GM12865 (cell line): ENCODE measurements at places on chromosomes 4 and X.

DNA sequence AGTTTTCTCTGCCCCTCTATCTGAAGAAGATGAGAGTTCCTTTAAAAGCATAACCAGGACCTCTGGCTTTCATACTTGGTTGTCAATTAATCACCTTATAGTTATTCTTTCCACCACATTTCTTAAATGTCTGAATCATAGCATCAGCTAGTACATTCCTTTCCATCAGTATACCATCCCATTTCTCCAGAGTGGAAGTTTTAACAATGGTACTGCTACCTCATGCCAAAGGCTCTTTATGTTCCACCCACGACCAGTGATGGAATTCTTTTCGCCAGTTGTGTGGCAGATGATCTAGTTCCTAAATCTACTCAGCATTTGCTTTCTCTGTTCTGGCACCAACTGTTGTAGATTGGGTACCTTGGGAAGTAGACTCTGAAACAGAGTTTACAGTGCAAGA is 379.8 kb downstream of the ZNF674 start:
- DNase-seq: no peak

GRCh38 chr4:12926189-12927066 is 557.7 kb downstream of the RAB28 start:
- peak; percentile 42 for DNase-seq

- DNase-seq: no peak
These were observed 78.2 kb downstream of the SLC10A7 start for GRCh38 chr4:146443525-146443924.

GRCh38 chr4:53865054-53865453 is 199.4 kb downstream of the CHIC2 start:
- no peak for DNase-seq

GRCh38 chrX:124018023-124018422 is 56.5 kb downstream of the STAG2 start:
- DNase-seq: no peak

DNA sequence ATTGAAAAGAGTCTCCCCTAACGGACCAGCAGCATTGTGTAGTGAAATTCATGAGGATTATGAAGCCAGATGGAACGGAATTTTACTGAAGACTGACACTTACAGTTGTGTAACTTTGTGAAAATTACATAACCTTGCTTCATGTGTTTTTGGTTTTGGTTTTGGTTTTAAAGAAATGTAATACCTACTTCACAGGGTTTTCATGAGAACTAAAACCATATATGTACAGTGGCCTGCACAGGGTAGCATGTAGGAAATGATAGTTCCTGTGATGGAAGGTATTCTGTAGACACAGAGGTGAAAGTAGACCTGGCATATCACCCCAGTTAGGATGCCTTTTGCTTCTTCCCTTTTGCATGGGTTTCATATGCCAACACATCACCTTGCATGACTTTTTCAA is 247.0 kb downstream of the BANK1 start:
- peak; percentile 17 for DNase-seq

- no peak for DNase-seq
These were observed 277.3 kb upstream of the TRPC5 start for GRCh38 chrX:112359906-112360305.

DNA sequence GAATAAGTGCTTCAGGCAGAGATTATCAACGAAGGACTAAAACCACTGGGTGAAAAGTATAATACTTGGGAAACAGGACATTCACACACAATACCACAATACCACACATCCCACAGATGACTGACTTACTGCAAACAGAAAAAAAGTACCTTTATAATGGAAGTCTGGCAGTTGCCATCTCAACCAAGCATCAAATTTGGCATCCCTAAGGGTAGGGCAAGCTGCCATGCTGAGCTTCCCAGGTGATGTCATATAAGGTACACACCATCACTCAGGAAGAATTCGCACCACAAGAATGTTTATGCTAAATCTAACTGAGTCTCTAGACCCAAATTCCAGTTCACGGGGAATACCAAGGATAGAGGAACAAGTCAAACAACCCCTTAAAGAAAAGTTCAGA is 9.1 kb downstream of the QDPR start:
- DNase-seq: no peak

GRCh38 chr4:89681219-89681618 is 155.7 kb downstream of the SNCA start:
- DNase-seq: no peak

GRCh38 chr4:10333942-10334341 is 123.3 kb downstream of the ZNF518B start:
- no peak for DNase-seq

DNA sequence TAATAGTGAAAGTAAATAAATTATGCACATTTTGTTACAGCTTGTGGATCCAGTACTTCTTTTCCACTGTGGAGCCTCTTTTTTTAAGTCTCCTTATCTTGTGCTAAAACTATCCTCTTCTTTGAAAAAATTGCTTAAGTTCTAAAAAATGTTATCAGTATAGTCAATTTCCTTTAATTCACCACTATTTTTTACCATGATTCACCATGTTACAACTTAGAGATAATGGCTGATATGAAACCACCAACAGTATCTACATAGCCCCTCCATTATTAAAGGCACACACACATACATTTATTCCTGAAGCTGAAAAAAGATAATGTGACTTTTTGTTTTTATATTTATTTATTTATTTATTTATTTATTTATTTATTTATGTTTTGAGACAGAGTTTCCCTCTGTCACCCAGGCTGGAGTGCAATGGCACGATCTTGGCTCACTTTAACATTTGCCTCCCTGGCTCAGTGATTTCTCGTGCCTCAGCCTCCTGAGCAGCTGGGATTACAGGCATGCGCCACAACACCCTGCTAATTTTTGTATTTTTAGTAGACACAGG is 243.2 kb downstream of the SPOCK3 start:
- no peak for DNase-seq

DNA sequence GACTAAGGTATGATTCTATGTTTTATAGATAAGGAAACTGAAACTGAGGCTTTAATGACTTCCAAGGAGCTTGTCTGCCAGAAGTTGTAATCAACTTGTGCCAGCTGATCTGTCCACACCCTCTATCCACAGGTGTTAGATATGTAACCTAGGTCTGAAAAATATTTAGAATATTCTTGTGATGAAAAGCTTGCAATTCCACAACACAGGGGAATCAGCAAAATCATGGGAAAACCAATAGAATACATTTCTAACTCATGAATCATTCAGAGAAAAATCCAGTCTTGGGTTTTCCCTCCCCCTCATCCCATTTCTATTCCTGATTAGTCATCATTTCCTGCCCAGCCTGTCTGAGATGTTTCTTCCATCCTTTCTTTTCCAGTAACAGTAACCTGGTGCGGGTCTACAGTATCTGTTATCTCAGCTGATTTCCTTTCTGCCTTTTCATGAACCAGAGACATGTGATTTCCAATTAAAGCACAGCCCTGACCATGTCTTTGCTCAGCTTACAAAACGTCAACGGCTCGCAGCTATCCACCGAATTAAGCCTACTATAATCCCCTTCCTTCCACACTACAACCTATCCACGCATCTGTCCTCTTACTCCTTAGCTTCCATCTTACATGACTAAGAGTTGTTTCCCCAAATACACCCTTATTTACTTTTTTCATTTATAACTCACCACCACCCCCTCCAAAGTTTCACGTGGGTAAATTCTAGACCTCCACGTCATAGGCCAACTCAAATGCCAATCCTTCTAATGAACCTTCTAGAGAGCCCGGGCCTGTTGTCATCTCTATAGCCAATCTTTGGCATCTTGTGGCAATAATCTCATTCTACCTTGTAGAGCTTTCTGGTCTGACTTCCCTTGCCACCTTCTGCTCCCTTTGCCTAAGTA is 961 bp upstream of the NOCT start:
- peak; percentile 55 for DNase-seq

DNA sequence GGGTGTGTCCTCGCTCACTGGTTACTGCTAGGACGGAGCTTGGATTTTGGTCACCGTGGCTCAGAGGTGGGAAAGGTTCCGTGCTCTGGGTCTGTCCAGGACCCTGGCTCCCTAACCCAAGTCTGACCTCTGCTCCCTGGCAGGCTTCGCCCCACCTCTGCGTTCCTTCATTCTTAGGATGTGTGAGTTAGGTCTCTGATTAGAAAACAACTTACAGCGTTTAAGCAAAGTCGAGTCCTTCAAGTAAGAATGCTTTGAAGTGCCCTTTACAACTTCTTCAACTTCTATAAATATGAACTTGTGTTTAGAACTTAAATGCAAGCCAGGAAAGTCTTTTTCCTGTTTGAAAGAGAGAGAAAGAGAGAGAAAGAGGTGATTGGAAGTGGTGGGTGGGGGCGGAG is 891 bp downstream of the TLR2 start:
- DNase-seq: no peak

GRCh38 chr4:138500869-138501268 is 258.7 kb upstream of the SLC7A11 start:
- DNase-seq: no peak

- no peak for DNase-seq
These were observed 181.9 kb downstream of the CEP135 start for GRCh38 chr4:56130606-56131155.

DNA sequence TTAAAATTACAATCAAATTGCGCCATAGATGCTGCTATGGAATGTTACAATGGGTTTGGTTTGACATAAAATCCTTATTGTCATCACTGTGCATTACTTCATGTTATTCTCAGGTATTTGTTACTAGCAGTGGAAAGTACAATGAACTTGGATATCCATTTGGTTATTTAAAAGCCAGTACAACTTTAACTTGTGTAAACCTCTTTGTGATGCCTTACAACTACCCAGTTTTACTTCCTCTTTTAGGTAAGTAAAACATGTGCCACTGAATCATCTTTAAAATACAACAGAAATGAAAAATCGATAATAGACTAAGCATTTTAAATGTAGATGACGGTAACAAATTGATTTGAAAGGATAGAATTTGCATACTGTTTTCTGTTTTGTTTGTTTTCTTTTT is 35.6 kb downstream of the INTS6L start:
- peak; percentile 15 for DNase-seq

DNA sequence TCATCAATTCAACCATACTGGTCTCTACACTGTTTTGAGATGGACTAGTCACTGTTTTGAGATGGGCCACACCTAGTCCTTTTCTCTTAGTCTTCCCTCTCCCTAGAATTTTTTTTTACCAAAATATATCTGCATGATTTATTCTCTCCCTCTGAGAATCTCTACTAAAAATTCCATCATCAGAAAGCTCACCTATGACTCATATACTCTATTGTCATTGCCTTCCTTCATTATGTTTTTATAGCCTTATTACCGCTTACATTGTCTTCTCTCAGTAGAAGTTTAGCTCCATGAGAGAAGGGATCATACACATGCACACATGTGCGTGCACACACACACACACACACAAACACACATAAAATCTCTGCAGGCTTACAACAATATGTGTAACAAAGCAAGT is 303.6 kb downstream of the PCDH10 start:
- DNase-seq: no peak

- DNase-seq: no peak
These were observed 17.3 kb upstream of the CLNK start for GRCh38 chr4:10701702-10702460.

GRCh38 chr4:8507196-8507570 is 66.6 kb downstream of the TRMT44 start:
- DNase-seq: no peak

DNA sequence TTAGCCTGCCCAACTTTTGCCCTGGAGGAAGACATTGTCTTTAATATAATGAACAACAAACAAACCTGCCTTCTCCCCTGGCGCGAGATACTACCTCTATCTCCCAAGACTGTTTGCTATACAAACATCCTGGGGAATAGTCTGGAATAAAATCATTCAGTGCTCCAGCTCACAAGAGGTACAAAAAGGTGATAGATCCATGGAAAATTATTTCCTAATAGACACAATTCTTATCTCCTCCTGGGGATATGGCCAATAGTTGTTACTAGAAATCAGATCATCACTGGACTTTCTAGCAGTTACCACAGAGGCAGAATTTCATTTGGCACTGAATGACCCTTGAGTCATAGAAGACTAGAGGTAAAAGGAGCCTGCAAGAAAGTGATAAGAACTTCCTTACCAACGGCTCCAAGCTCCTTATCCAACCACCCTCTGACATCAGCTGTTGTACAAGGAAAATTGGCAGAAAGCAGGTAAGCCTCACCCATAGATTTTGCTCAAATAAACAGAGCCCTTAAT is 38.1 kb downstream of the MID1 start:
- DNase-seq: no peak

DNA sequence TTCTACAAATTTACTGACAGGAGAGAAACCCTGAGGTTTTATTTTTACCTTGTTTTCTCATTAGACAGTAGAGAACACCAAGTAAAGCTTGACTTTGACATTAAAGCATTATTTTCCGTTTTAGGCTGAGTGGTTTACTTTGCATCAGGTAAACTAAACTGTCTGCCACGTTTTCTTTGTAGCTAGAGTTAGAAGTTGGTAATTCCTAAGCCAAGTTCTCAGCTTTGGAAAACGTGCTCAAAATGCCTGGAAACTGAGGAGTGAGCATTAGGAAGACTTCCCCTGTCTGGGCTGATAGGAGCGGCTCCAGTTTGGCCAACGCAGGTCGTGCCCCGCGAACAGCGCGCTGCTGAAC is 819 bp downstream of the PDLIM3 start:
- no peak for DNase-seq

DNA sequence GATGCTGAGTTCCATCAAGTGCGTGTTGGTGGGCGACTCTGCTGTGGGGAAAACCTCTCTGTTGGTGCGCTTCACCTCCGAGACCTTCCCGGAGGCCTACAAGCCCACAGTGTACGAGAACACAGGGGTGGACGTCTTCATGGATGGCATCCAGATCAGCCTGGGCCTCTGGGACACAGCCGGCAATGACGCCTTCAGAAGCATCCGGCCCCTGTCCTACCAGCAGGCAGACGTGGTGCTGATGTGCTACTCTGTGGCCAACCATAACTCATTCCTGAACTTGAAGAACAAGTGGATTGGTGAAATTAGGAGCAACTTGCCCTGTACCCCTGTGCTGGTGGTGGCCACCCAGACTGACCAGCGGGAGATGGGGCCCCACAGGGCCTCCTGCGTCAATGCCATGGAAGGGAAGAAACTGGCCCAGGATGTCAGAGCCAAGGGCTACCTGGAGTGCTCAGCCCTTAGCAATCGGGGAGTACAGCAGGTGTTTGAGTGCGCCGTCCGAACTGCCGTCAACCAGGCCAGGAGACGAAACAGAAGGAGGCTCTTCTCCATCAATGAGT is 46.6 kb downstream of the RHOH start:
- DNase-seq: no peak

DNA sequence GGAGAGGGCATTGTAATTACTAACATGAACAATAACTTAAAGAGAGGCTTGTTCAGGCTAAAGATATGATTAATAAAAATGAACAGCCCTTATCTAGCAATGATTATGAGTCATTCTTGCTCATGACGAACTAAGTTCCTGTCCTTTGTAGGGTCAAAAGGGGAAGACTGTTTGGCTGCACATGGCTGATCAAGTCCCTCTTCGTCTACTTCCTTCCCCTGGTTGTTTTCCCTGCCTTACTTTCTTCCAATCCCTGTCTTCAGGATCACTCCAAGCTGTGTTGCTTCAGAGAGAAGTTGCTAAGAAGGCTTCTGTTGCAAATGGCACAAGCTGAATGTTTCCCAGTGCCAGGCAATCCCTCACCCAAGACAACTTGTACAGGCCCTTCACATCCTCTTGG is 115.0 kb upstream of the HS3ST1 start:
- DNase-seq: no peak
